ENCODE measurements at places on chromosomes 5 and 9.

- no peak for DNase-seq
Observed at GRCh38 chr5:31054453-31054852, 139.0 kb upstream of the CDH6 start.

DNA sequence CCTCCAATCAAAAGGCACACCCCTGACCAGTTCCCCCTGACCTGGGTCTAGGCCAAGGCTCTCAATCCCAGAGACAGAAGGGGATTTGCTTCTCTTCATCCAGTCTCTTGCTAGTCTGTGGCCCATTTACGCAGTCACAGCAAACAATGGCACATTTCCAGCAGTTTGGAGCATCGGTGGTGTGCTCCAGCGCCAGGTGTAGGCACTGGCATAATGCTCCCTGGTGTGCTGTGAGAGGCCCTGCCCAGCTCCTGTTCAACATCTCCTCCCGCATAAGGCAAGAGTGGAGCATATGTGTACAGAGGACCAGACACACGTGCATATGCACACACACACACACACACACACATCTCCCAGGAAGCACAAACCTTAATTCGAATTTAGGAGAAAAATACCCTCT lies 79.5 kb upstream of the ERCC6L2 start:
- no peak for DNase-seq

- no peak for DNase-seq
Observed at GRCh38 chr9:114722081-114722621, 40.2 kb upstream of the TEX48 start.

GRCh38 chr9:70554881-70555280 lies 140.4 kb upstream of the KLF9 start:
- DNase-seq, result no peak

GRCh38 chr9:89592213-89592815 lies 12.5 kb upstream of the GADD45G start:
- DNase-seq, result no peak

- DNase-seq, result peak; percentile 49
Observed at GRCh38 chr5:74257645-74258313, 382.7 kb downstream of the ENC1 start.

DNA sequence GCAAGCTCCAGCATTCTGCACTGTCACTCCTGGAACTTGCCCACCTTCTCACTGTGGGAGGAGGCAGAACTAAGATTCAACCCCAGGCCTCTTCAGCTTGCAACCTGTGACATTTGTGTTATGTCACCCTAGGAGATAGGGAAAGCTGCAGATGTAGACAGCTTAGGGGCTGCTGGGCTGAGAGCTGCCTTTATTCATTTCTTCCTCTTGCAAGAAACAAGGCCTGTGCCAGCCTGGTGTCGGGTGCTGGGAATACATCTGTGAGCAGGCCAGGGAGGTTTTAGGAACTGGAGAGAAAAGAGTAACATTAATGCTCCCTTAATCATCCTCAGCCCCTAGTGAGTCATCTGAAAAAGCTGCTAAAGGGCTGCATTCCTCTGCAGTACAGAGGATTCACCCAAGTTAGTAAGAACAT lies 101.8 kb downstream of the FGF18 start:
- no peak for DNase-seq

GRCh38 chr9:135663451-135663770 lies 302 bp downstream of the LCN9 start:
- DNase-seq, result no peak

GRCh38 chr9:73595036-73595545 lies 443.4 kb downstream of the ANXA1 start:
- DNase-seq, result no peak
